ENCODE measurements at places on chromosomes 3 and 15.

DNA sequence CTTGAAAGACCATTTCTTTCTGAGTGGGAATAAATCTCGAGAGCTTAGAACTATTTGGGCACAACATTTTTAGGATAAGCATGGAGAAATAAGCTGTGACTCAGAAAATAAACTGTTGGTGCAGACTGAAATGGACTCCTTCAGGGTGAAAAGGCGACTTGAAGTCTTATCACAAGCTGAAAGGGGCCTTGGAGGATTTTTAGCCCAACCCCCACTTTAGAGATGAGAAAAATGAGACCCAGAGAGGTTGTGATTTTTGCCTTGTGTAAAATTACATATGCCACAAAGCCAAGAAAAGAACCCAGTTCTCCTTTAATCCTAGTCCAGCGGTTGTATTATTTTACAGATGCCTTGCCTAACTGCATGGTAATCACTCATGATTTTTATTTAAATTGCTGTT is 1.5 kb downstream of the ATP1B3 start:
- DNase-seq = no peak

DNA sequence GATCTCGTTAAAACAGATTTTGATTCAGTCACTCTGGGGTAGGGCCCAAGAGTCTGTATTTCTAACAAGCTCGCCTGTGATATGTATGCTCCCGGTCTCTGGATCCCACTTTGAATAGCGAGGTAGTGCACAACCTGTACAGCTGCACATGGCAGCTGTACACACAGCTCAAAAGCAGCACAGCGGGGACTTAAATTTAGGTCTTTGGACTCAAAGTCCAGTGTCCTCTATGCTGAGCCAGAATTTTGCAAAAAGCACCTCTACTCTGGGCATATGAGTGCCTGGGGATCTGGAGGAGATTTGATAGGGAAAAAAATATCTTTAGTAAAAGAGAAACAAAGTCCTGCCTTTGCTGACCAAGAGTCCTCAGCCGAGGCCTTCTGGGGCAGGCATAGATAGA is 83.1 kb downstream of the HMG20A start:
- DNase-seq = no peak

DNA sequence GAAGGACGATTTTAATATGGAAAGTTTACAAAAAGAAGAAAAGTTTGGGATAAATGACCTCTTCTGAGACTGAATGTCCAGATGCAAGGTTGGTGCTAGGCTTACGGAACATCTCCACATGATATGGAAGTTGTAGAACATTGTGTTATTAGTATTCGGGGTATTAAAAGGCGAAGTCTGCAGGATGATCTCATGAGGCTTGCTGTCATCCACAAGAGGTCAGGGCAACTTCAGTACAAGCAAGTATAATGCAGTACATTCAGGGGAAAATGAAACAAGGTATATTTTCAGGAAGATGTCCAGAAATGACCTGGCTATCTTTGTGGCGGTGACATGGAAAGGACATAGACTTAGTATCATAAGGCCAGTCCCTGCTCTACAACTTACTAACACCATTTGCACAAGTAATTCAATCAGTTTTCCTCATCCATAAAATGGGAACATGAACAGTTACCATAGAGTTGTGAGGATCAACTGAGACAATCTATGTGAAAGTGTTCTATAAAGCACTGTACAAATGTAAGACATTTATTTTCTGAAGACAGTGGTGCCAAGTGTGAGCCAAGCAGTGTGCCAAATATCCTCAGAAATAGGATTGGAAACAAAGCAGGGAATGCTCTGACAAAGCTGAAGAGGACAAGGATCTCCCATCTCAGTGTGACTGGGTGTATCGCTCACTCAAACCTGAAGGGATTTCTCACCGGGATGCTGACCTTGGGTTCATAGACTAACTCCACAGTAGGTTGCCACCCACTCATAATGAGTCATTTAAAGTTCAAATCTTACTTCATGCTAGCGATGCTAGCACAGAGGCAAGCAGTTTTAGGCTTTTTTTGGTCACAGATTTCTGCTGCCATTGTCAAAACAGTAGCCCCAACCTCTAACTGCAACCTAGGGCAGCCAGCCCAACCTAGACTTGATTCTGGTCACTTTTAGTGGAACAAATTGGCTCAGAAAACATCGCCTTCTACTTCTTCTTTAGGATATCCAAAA is 118.3 kb downstream of the TIGIT start:
- no peak for DNase-seq

DNA sequence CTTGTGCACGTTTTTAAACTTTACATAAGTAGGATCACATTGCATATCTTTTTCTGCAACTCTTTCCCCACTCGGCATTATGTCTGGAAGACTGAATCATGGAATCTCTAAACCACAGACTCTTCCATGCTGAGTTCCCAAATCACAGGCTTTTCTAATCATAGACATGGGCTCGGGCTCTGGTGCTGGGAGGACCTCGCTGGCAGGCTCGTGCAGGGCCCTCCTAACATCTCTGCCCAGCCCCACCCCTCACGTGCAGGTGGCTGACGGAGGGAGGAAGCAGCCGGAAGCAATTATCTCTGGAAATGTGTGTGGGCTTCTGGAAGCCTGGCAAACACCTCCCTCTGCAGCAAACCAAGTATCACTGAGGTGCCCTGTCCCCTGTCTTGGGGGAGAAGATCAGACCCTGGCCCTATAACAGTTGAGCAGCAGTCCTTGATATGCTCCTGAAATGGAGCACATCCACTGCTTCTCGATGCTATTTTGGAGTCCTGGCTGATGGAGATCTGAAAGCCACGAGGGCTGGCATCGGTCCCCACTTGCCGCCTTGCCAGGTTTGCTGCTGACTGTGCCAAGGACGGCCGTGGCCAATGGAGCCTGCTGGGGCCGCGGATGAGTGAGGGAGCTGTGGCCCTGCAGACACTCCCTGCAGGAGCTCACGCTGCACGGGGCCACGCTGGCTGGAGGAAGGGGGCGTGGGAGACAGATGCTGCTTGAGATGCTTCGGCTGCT is 4.4 kb upstream of the IQSEC1 start:
- no peak for DNase-seq

GRCh38 chr3:73786998-73787397 is 162.3 kb upstream of the PDZRN3 start:
- DNase-seq = no peak

GRCh38 chr3:57545636-57546268 is 1.6 kb upstream of the DNAH12 start:
- no peak for DNase-seq

GRCh38 chr3:68211637-68212036 is 557.2 kb upstream of the SUCLG2 start:
- no peak for DNase-seq

DNA sequence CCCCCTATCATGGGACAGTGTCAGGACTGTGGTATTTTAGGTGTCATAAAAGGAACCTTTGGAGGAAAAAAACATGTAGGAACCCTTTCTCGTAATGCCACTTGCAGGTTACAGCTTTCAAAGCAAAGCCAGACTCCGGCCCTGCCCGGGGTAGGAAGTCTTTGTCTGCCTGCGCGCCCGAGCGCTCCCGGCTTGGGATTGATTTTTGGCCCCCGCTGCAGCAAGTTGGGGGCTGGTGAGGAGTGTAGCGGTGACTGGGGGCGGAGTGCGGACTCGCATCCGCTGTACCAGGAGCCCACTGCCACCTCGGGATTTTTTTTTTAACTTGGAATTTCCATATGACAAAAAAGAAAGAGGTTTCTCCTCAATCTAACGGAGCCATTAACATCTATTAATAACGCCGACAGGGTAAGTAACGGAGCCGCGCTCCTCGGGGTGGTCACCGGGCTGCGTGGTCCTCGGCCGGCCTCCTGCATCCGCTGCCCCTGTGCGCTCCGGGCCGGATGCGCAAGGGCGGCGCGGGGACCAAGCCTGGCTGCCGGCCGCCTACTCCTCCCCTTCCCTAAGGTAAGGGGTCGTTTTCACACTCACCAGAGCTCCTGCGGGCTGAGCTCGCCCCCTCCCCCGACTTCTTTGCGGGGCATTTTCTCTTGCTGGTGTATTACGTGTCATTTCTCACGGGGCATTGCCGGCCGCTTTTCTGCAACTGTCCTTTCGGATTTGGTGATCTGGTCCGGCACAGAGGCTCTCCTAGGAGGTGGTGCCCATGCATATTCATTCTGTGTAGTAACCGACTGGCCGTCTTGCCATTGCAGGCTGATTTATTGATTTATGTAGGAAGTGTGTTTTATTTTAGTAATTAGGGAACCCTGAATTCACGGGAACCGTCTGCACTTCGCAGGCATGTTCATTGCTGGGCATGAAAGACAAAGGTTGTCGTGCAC is 219.8 kb upstream of the TOPAZ1 start:
- no peak for DNase-seq

GRCh38 chr3:193347521-193348501 is 30.7 kb downstream of the ATP13A5 start:
- DNase-seq = no peak

DNA sequence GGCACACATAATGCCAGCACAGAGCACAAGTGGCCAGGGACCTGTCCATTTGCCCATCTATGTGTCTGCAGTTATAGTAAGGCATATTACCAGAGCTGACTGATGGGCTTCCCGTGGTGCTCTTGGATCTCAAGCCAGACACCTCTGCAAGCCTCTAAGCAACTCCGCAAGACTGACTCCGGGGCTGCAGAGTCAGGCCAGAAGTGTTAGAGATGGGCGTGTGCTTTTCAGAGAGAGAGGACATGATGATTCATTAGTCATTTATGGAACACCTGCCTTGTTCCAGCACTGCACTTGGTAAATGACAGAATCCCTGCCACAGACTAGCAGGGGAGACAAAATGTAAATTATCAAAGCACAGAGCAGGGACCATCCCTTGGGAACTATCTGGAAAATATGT is 559.0 kb downstream of the PDCD6IP start:
- no peak for DNase-seq

GRCh38 chr3:7658294-7658693 is 797.4 kb downstream of the GRM7 start:
- DNase-seq = no peak

GRCh38 chr3:102480139-102480538 is 45.3 kb downstream of the ZPLD1 start:
- DNase-seq = no peak

DNA sequence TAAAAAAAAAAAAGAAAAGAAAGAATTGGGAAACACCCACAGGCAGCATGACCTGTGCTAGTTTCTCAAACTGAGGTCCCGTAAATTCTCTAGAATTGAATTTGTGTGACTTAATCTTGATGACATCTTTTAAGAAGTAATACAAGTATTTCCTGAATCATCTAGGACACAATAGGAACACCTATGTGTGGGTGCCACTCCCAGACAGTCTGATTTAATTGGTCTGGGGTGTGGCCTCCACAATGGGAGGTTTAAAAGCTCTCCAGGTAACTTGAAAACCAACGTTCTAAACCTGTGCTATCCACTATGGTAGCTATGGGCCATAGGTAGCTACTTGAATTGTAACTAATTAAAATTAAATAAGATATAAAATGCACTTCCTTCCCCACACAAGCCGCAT is 28.1 kb downstream of the CFAP92 start:
- no peak for DNase-seq

GRCh38 chr3:3734881-3735280 is 64.3 kb upstream of the LRRN1 start:
- DNase-seq = no peak

DNA sequence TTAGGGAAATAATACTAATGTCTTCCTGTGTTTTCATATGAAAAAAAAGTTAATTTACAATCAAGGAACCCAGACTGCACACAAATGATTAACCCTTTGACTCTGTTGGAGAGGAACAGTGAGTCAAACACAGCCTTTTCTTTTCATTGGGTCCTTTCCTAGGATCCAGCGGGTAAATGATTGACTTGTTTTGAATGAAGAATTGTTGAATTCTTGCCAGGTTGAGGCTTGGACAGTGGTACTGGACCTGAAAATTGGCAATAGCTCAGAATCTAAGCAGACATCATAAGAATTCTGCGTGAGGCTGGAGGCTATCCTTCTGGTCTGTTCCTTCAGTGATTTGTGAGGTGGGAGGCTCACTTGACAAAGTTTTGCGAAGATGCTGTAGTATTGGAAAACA is 143.0 kb downstream of the RYR3 start:
- no peak for DNase-seq

DNA sequence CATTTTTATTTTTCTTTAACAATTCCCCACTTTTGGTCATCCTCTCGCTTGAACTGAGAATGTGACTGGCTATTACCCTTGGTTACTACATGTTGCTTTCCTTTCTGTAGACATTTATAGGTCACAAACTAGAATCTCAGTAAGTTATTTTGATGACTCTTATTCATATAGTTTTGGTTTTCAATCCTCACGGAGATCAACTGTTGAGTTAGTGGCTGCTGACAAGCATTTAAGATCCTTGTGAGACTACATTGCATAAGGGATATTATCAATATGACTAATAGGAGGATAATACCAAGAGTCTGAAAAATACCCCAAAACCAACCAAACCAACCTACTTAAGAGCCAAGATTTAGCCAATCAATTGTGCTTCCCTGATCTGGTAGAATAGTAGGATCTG is 16.3 kb downstream of the CCR3 start:
- DNase-seq = no peak

DNA sequence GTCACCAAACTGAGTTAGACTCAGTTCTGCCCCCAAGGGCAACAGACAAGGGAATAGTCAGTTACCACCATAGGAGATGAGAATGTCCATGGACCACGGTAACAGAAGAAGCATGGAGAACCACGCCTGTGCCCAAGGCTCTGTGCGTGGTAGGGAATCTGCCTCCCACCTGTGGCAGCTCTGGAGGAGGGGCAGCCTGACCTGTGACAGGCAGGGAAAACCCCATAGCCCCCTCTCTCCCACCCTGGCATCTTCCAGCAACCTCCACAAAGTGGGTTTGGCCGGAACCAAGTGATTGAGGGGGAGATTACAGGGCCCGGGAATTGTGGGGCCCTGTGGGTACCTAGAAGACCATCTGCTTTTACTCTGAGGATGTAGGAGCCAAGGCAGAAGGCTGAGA is 14.3 kb upstream of the LTF start:
- DNase-seq = no peak

DNA sequence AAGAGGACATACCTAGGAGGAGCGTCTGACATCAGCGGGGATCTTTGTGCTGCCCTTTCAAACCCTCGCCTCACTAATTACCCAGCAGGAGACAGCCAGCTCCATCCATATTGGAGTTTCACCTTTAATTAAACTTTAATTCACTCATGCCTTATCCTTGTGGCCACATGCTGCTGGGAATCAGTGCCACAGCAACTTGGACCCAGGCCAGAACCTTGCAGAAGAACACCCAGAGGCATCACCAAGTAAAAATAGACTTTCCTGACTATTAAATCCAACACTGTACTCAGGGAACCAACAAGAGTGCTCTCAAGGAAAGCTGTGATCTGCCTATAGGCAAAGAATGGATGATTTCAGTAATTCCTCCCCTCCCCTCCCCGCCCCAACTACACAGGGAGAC is 23.9 kb downstream of the EIF1B start:
- no peak for DNase-seq

- DNase-seq = no peak
Observed at GRCh38 chr3:18968120-18968519, 180.2 kb upstream of the KCNH8 start.

- DNase-seq = no peak
Observed at GRCh38 chr3:22996920-22997571, 206.1 kb upstream of the UBE2E2 start.

DNA sequence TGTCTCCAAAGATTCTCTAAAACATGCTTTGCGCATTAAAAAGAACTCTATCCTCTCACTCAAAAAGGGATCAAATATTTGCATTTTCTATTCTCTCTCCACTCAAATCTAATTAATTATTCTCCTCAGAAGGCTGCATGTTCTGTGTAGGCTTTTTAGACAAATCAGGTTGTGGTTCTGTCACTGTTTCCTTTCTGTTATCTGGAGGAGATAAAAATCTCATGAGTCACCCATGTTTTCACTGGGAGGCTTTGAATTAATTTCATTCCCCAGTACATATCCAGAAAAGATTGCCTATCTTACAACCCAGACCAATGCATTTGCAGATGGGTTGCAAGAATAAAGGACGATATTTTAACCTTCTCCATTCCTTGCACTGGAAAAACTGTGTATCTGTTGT is 446.5 kb downstream of the GRM7 start:
- DNase-seq = no peak
